ENCODE measurements at places on chromosomes 5 and 9. TPM values are rescaled to one million over a fixed set of nuclear protein-coding genes. Genes with fewer than 3 reads are reported as not detected.

PCDHB12 gene
- not detected for total RNA-seq

STING1 gene
- total RNA-seq, result 198 TPM

CAVIN4 gene
- total RNA-seq, result 0.19 TPM

PCSK1 gene
- total RNA-seq, result not detected

WDR38 gene
- total RNA-seq, result not detected

MYMK gene
- not detected for total RNA-seq

PCDHGA9 gene
- 0.44 TPM for total RNA-seq

CDH6 gene
- not detected for total RNA-seq

IL4 gene
- 20.5 TPM for total RNA-seq

SV2C gene
- total RNA-seq, result not detected

CLIC3 gene
- total RNA-seq, result not detected

GRCh38 chr5:41878173-41878572 lies 7.9 kb upstream of the OXCT1 start:
- no peak for DNase-seq

DNA sequence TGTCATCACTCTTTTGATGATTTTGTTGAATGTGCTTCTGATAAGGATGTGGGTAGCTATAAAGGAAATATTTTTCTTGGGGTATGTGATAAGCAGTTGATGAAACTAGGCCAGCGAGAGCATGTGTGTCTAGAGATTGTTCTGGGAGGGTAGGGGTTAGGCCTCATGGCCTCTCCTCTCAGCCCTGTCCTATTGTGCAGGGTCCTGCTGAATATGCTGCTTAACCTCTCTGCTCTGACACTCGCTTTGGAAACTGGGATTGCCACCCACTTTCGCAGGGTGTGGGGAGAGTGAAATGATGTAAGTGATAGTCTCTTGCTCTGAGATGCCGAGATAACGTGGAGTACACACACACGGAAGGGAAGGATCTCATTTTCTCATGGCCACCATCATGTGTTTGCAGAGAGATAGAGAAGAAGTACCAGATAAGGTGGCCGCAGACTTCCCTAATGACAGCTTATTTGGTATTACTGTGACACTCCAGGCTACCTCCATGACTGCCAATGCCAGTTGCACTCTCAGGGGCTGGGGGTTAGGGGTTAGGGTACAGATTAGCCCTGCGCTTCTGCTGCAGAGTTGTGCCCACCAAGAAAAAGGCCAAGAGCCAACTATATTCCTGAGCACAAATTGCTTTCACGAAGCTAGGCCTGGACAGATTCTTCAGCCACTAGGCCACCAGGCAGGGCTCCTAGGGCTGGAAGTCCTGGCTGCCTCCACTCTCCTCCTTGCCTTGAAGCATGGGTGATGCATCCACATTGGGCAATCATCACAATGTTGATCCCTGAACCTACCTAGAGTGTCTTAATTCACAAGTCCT lies 25.2 kb upstream of the TNFAIP8 start:
- DNase-seq, result peak; percentile 85

- DNase-seq, result peak; percentile 64
Measured at GRCh38 chr5:74326571-74327338, 313.8 kb downstream of the ENC1 start.

- DNase-seq, result no peak
Measured at GRCh38 chr5:145160679-145161078, 674.5 kb downstream of the PRELID2 start.

DNA sequence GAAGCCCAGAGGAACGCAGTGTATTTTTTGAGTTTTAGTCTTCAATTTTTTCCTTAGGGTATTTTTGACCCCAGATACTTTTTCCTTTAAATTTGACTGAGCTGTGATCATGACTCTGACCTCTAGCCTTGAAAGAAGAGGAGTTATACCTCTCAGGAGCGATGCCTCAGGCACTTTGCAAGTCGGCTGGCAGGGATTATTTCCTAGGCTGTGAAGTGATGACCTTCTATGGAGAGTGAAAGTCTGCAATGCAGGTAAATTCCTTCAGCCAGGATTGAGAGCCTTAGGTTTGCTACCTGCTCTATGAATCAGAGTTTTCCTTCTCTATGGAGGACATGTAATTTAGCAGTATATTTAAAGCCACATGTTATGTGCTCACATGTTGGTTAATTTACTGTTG lies 10.8 kb upstream of the NUDT12 start:
- DNase-seq, result no peak

DNA sequence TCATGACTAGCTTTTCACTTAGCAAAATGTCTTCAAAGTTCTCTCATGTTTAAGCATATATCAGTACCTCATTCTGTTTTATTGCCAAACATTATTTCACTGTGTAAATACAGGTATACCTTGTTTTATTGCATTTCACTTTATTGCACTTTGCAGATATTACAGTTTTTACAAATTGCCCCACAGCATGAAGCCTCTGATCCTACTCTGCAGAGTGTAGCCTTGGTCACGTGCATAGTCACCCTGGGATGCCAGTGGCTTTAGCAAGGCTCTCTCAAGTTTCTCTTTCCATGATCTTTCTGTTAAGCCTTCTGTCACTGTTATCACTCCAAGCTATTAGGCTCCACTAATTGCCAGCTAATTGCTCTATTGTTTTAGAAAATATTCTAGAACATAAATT lies 182.2 kb upstream of the GRIA1 start:
- no peak for DNase-seq

DNA sequence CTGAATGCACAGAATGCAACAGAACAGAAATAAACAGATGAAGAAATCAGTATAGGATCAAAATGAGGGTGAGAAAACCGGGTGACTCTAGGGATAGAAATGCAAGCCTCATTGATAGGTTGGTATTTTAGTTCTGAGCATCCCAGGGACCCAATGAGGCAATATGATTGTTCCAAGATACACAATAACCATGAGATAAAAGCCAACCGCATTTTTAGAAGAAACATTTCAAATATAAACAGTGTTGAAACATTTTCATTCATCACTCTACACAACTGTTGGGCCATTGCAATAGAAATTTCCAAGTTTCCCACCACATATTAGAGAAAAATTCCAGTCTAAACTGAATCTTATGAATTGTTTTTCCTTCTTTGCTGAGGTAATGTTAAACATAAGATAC lies 452.3 kb upstream of the PTGER4 start:
- no peak for DNase-seq

- peak; percentile 69 for DNase-seq
Measured at GRCh38 chr5:124935065-124935464, 188.6 kb upstream of the ZNF608 start.

DNA sequence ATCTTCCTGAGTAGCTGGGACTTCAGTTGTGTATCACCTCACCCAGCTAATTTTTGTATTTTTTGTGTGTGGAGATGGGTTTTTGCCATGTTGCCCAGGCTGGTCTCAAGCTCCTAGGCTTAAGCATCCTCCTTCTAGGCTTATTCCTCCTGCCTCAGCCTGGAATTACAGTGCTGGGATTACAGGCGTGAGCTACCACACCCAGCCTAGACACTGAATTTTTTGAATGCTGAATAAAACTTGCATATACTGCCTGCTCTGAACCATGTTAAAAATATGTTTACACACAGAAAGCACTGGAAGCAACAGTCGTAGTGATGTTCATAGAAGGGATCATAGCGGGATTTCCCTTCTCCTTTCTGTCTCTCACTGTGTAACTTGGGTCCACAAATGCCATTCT lies 121.3 kb upstream of the ICE1 start:
- DNase-seq, result no peak

- DNase-seq, result no peak
Measured at GRCh38 chr5:168699002-168699401, 119.8 kb upstream of the PANK3 start.

- no peak for DNase-seq
Measured at GRCh38 chr5:109506556-109506955, 96.8 kb upstream of the PJA2 start.

DNA sequence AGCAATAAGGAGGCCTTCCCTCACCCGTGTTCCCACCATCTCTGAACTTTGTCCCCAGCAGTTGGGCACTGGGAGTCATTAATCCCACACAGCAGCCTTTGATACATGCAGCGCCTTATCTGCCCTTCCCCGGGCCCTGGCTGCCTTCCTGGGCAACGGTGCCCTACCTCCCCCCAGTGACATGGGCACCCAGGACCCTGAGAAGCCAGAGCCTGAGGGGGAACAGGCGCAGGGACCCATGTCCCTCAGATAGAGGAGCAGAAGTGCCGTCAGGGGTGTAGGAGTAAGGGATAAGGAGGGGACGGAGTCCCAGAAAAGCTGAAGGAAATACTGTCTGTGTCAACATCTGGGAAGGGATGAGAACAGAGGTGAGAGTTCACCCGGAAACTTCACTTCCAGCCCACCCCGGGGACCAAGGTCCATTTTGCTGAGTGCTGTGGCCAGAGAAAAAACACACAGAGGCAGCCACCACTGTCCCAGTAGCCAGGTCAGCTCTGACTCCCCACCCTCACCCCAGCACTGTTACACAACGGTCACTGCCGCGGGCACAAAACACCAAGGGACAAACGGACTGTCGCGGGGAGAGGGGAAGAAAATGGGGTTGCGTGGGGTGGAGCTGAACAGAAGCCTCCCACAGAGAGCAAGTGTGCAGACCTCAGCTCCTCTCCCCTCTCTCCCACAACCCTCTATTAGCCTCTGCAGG lies 3.8 kb downstream of the PCDH1 start:
- DNase-seq, result no peak

GRCh38 chr5:32330126-32330971 lies 17.6 kb upstream of the MTMR12 start:
- DNase-seq, result no peak

DNA sequence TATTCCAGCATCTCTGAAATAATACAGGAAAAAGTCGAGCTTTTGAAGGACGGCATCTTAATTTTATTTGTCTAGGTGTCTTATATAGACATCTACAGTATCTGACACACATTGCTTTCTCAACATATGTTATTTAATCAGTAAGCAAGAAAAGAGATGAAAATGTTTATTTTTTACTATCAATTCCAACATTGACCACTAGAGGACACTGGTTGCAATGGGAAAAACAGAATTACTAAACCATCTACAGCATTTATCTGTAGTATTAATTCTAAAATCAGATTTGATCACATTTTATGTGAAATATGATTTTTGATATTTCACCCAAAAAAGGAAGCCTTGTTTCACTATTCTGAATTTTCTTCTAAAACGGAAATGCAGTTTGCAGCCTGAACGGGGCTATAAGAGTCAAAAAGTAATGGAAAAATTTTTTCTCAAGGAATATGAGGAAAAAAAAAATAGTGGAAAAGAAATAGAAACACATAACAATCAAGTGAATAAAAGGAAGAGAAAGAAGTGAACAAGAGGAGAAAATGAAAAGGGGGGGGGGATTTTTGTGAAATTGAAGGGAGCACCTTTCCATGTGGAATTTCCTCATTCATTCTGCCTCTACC lies 98.6 kb downstream of the OSTF1 start:
- DNase-seq, result no peak
